ENCODE measurements at places on chromosomes 13 and 19.

GRCh38 chr19:2475018-2475701 is 767 bp upstream of the GADD45B start:
- DNase-seq = peak; percentile 44

GRCh38 chr13:73321043-73321442 is 262.2 kb downstream of the KLF5 start:
- DNase-seq = no peak

DNA sequence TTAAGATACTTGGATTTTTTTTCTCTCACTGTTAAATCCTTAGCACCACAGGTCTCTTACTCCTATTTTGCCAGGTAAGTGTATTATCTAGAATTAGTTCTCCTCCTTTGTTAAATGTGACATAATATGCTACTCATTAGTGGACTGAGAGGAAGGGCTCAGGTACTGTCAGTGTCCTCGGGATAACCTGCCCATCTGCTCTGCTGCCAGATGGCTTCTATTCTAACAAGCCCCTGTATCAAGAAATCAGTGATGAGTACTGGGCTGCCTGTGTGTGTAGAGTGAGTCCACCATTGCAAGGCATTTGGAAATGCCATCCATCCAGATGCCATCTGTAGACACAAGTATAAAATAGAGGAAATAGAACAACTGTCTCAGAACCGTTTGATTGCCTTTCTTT is 209.6 kb downstream of the ATP8A2 start:
- no peak for DNase-seq

- no peak for DNase-seq
Measured at GRCh38 chr19:4970558-4971423, 1.9 kb downstream of the KDM4B start.

DNA sequence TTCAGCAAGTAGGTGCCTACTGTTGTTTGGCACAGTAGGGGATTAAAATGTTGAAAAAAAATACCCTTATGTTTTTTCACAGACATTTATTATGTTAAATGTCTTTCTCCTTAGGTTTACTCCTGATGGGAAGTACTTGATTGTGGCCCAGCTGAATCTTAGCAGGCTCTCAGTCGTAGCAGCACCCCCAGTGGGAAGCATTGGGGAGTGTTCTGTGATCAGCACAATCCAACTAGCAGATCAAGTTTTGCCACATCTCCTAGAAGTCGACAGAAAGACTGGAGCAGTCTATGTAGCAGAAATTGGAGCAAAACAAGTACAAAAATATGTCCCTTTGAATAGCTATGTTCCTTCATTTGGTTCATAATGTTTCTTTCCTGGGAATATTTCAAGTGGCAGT is 9.3 kb downstream of the NHLRC3 start:
- DNase-seq = no peak

- no peak for DNase-seq
Measured at GRCh38 chr13:108705031-108705430, 75.6 kb downstream of the MYO16 start.

GRCh38 chr19:9054765-9055164 is 32.1 kb upstream of the OR1M1 start:
- no peak for DNase-seq

GRCh38 chr19:3323026-3323425 is 43.4 kb upstream of the NFIC start:
- DNase-seq = no peak

- DNase-seq = no peak
Measured at GRCh38 chr13:71090990-71091389, 776.0 kb downstream of the DACH1 start.

DNA sequence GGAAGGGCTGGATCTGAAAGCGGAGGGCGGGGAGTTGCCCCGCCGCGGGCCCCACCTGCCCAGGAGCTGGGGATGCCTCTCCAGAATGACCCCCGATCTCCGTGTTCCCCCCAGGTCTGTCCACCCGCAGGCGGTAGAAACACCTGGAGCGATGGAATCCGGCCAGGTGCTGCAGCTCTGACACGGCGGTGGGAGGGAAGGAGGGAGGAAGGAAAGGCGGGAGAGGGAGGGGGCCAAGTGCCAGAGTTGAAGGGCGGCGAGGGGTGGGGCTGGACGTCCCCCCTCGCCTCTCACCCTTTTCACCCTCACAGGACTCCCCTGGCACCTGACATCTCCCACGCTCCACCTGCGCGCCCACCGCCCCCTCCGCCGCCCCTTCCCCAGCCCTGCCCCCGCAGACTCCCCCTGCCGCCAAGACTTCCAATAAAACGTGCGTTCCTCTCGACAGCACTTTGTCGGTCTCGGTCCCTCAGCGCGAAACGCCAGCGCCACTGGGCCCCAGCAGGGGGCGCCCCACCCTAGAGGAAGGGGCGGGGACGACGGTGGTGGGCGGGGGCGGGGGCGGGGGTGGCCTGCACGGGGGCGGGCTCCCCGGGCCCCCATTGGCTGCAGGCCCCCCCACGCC is 337 bp upstream of the FXYD7 start:
- DNase-seq = peak; percentile 29

- no peak for DNase-seq
Measured at GRCh38 chr19:33395561-33396550, 22.3 kb downstream of the CEBPG start.

DNA sequence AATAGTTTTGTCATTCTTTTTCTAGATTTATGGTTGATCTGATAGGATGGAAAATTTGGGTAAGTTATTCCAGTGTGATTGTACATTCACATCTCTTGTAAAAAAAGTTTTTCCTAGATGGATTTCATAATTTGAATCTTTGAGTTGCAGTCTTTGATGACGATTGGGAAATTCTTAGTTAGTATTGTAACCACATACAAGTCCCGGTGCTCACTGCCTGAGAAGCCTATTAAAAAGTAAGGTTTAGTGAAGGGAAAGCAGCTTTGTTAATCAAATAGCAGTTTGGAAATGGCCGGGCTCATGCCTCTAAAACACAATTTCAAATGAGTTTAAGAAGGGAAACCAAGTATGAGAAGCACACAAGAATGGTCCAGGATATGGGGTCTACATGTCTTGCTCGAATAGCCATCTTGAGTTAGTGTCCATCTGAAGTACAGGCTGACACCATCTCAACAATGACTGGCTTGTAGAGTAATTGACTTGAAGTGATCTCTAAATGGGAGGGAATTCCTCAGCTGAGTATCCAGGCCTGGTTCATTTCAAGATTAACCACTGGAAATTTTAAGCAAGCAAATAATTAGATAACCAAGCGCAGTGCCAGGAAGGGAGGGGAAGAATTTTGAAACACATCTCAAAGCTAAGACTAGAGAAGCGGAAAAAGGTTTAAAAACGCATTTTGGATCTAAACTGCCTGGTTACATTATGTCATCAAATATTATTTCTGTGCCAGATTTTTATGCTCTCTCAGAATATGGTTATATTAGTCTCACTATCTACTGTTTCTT is 1145.6 kb upstream of the MIR17HG start:
- DNase-seq = no peak

- no peak for DNase-seq
Measured at GRCh38 chr13:111467111-111467890, 146.9 kb downstream of the TEX29 start.

DNA sequence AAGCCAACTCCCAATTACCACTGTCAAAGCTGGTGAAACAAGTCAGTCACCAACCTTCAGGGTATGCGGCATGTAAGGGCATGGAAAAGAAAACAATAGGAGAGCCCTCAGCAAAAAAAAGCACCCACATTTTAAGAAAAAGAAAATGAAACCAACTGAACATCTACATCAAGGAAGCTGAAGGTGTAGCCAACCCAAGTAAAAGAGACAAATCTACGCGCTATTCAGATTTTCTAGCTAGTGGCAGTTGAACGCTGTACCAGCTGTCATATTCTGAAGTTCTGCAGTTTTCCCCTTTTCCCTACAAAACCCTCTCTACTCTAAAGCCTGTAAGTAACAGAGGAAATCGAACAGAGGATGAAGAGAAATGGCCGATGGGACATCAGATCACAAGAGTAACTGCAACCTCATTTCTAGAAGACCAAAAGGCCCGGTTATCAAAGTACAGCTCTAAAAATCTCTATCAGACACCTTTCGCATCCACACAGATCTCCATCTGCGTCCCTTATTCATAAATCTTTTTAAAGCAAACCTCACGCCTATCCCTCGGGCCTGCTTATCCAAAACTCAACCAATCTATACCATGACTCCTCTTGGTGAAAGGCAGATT is 1.4 kb downstream of the MYCBP2 start:
- no peak for DNase-seq

DNA sequence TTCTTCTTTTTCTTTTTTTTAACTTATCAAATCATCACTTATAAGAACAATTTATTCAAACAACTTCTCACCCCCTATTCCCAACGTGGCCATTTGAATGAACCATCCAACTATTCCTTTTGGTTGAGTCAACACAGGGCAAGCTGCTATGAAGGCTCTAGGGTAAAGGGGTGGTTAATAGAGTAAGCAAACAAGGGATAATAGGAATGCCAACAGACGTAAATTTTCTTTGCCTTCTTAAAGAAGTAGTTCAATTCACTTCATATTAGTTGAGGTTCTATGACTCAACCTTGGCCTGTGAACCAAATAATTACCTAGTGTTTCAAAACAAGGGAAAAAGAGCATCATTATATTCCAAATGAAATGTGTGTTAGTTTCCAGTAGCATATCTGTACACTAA is 1383.8 kb upstream of the SLC10A2 start:
- no peak for DNase-seq

GRCh38 chr13:41040584-41041334 is 20.6 kb upstream of the WBP4 start:
- no peak for DNase-seq

DNA sequence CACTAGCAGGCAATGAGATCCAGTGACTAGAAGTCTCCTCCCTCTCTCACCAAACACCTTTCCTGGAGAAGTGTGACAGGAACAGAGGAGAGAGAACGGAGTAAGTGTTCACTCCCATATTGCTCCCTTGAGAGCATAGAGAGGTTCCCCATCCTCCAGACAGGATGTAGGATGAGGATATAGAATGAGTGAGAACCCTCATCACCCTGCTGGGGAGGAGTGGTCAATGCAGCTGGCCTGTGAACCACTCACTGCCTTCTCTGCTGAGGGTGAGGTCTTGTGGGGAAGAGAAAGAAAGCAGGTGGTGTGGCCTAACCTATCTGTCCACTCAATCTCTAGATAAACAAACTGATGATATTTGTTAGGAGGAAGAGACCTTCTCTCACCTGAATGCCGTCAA is 386.6 kb downstream of the PCDH20 start:
- DNase-seq = no peak

DNA sequence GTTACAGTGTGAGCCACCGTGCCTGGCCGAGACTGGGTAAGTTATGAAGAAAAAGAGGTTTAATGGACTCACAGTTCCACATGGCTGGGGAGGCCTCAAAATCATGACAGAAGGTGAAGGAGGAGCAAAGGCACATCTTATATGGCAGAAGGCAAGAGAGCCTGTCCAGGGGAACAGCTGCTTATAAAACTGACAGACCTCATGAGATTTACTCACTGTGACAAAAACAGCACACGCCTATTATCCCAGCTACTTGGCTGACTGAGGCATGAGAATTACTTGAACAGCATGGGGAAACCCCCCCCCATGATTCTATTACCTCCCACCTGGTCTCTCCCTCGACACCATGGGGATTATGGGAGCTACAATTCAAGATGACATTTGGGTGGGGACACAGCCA is 23.4 kb upstream of the ZNF561 start:
- DNase-seq = no peak

DNA sequence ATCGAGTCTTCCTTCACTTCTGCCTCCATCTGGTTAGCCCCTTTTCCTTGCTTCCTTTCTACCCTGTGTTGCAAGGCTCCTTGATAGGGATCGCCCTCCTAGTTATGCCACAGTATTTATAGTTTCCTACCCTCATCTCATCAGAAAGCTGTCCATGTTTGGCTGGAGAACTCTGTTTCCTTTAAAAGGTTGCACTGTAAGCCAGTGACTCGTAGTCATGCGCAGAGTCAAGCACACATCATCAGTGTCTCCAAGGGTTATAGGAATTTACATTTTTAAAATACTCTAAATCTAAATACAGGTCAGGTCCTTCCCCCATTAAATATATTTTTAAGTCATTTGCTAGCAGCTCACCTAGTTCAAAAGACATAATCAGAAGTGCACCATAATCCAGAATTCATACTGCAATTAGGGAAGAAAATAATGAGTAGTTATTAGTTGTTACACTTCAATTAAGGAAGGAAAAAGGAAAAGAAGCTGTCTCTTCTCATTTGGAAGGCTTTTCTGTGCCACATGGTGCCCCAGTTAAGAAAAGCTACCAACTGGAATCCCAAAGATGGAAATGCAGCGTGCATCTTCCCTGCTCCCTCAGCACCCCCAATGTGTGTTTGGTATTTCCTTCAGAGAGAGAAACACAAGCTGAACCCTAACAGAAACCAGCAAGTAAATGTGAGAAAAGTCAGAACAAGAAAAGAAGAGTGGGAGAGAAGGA is 81.0 kb downstream of the GPR12 start:
- no peak for DNase-seq

DNA sequence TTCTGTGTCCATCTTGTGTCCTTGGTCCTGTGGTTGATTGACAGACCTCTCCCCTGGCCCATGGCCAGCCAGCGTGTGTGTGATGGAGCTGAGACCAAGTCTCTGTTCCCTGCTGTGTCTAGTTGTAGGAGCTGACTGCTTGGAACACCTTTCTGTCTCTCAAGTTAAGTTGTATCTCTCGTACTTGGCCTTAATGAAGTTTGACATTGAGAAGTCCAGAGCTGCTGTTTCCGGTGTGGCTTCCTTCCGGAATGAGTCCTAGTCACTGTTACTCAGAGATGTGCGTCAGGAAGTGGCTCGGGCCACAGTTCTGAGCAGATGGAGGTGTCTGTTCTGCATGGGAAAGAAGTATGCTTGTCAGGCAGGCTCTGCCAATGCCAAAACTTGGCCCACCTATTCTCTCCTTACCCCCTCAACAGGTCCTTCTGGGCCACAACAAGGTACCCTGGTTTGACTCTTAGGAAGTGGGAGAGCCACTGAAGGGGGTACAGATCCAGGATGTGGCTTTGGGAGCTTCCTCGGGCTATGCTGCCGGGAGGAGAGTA is 54.3 kb downstream of the GATAD2A start:
- DNase-seq = peak; percentile 50

DNA sequence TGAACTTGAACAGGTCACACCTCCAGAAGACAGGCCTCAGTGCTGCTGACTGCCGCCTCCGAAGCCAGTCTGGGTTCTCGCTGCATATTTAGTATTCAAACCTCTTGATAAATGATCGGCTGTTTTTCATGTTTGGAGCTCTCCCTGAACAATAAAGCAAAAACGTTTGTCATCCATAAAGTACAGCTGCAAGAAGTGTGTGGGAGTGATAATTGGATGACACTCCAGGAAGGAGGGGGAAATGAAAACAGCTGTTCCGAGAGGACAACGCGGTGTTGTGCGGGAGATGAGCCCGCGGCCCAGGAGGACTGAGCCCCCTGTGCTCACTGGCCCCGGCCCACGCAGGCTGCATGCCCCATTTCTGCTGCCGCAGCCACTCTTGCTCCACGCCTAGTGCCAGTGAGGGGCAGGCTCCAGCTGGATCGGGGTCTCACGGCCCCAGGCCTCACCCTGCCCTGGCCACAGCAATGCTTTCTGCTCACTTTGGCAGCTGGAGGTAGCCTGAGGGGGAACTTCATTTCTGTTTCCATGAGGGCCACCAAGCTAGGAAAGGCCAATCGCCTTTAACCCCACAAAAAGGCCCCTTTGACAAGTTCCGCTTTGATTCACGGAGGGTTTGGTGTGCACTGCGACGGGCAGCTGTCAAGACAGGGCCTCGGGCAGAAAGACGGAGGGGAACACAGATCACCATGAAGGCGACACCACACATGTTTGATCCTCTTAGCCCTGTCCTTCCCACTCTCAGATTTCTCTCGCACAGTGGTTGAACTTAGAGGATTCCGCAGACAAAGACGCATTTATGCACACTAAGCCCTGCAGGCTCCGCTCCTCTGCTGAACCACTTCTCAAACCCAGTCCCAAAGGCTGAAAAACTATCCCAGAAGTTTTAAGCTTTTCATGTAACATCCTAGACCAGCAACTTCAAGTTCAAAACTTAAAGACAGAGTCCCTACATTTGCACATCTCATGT is 537.6 kb downstream of the EFNB2 start:
- DNase-seq = no peak

All from stimulated activated CD8-positive, alpha-beta memory T cell treated with anti-CD3 and anti-CD28 coated beads, Interleukin-4, amount 100 ng/mL, for 4 hours (primary cell).